ENCODE measurements at places on chromosomes 4 and X.

DNA sequence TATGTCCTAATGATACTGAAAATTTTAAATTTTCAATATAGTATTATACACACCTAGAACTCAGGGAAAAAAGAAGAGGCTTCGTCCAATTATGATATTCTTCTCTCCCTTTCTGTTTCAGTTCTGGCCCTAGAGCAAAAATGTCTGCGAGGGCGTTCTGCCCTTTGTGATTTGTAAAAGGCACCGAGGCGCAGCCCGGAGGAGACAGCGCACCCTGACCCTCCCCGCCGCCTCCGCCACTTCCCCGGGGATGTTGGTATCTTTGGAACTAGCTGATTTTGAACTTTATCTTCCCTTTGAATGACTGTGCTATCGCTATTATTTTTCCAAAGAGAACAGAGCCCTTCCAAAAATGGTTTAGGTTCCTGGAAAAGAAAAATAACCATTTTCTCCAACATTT lies 173.2 kb upstream of the FAM9B start:
- no peak for DNase-seq

DNA sequence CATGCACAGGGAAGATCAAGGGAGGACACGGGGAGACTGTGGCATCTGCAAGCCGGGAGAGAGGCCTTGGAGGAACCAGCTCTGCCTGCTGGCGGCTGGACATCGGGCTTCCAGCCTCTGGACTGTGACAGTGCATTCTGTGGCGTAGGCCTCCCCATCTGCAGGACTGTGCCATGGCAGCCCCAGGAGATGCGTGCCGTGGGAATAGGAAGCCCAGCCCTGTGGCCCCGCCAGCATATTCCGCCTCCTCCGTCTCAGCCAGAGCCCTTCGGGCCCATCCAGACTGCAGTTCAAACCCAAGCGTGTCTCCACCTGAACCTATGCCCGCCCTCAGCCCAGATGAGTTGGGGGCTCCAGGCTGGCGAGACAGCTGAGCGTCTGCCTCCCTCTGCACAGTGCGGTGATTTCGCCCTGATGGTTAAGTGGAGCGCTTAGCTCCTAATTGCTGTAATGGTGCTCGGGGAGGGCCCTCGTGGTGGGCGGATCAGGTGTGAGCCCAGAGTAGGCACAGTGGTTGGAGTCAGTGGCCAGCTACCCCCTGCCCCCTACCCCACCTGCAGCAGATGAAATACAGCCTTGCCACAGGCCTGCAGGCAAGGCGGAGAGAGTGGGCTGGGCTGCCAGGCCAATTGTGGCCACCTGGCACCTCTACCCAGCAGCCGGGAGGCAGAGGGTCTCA lies 133.9 kb downstream of the HMX1 start:
- no peak for DNase-seq

GRCh38 chrX:110512341-110512740 lies 153.7 kb downstream of the RTL9 start:
- no peak for DNase-seq

GRCh38 chr4:110130576-110131358 lies 67.6 kb downstream of the ELOVL6 start:
- DNase-seq = no peak

DNA sequence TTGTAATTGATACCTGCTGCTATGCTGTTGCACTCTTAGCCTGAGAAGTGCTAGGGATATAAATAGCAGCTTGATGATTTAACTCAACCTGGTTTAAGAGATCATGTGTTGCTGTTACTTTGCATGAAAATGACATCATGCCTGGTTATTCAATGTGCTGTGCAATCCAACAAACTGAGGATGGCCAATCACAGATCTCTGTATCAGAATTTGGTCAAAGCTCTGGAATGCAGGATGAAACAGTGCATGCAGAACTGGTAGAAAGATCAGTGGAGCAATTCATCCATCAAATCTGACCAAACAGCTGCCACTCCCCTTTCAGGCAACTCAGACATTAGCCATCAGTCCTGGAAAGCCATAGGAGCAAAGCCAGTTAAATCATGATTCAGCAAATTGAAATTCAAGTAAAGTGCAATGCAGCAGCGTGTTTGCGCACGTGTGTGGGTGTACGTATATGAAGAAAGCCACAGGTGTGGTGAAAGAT lies 160.3 kb upstream of the RASGEF1B start:
- no peak for DNase-seq

GRCh38 chr4:83149865-83150652 lies 35.5 kb upstream of the PLAC8 start:
- no peak for DNase-seq

DNA sequence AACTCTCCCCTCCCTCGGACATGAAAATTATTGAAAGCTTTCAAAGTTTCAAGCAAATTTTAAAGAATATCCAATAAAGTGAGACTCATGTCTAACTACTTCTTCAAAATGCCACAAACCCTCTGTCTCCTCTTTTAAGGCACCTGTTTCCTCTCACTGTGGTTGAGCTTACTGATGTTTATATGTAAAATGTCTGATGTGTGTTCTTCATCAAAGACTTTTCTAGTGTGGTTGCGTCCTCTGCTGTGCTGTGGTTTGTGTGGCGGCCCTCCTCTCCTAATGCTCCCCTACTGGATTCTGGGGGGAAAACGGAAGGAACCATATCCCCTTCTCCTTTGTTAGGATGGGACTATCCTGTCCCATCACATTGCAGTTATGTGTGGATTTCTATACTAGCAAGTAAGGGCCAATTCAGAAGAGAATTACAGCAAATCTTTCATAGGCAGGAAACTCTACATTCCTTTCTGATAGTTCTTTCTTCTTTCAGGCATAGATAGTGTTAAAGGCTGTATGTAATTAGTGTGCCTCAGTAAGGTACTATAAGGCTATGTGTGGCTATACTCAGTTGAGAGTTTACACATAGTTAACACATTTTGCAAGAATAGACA lies 221.0 kb upstream of the GPRIN3 start:
- no peak for DNase-seq

- DNase-seq = no peak
These were observed 10.9 kb downstream of the ADGRA3 start for GRCh38 chr4:22504922-22505321.

GRCh38 chr4:87882861-87883260 lies 50.1 kb downstream of the MEPE start:
- no peak for DNase-seq

DNA sequence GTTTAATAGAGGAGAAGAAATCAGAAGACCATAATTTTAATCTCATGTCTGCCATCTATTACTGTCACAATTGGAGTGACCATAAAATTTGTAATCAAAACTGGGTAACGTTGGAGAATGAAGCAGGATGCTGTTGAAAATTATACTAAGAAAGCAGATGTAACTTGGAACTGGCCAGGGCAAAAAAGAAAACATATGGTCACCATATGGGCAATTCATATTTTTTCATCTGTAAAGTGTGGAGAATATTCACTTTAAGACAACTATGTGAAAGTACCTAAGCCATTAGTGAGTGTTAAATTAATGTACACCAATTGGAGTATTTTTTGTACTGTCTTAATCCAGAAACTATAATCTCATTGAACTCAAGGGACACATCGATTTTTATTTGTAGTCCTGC lies 1008.0 kb downstream of the GLUD2 start:
- no peak for DNase-seq

DNA sequence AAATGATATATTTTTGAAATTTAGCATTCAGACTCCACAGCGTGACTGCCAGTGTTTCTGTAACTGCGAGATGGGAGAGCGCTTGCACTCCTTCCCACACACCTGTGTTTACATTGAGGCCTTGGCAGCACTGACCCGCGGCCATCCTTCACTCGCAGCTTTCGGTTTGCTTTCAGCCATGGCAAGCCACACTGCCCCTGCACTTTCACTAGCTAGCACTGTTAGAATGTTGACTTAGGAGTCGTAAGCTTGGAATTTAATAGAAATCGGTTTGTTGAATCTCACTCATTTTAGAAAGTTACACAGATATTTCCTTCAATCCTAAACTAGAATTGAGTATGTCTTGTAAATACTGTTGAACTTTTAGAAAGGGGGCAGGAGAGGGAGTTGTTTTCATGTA lies 136.2 kb downstream of the CFAP299 start:
- no peak for DNase-seq

- no peak for DNase-seq
These were observed 737.8 kb upstream of the FRG1 start for GRCh38 chr4:189202869-189203271.

- peak; percentile 61 for DNase-seq
These were observed at the start of gene RASL11B for GRCh38 chr4:52861879-52862616. Gene RASL11B (plus strand): TSS chr4:52862317. CDS start chr4:52862508, 191 bp downstream.

DNA sequence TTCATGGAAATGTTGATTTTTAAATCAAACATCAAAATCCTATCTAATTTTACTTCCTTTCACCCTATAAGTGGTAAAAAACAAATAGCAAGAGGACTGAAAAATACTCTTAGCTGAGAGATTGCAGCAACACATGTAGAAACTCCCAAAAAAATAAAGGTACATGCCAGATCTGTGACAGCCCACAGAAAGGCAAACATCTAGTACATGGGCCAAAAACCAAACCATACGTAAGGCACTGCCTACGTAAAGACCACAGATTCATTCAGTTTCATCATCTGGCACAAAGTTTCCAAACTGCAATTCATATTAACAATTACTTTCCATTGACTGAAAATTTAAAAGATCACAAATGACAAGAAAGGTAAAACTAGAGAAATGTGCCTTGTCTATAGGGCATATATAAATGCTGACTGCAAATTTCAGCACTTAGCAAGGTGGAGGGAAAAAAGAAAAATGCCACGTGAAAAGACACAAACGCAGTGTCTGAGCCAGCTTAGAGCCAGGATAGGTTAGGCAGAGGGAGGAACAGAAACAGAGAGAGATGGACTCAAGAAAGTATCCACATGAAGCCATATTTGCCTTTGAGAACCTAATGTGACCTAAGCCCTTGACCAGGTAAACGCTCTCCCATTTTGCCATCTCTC lies 88.1 kb downstream of the TSPAN5 start:
- DNase-seq = no peak

- no peak for DNase-seq
These were observed 60.4 kb downstream of the STX18 start for GRCh38 chr4:4481399-4481994.

DNA sequence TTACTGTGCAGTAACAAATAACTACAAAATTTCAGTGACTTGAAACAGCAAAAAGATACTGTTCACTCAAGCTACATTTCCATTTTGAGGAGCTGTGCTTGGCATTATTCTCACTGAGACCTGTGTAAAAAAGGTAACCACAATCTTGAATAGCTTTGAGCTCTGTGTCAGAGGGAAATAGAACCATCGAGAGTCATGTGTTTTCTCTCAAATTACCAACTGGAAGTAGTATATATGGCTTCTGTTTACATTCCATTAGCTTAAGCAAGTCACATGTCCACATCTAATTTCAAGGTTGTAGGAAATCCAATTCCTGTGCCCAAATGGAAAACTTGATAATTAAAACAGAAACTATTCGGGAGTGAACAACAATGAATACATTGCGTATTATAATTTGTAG lies 82.9 kb upstream of the BANK1 start:
- no peak for DNase-seq

- DNase-seq = no peak
These were observed 28.2 kb downstream of the SEL1L3 start for GRCh38 chr4:25834411-25835107.

DNA sequence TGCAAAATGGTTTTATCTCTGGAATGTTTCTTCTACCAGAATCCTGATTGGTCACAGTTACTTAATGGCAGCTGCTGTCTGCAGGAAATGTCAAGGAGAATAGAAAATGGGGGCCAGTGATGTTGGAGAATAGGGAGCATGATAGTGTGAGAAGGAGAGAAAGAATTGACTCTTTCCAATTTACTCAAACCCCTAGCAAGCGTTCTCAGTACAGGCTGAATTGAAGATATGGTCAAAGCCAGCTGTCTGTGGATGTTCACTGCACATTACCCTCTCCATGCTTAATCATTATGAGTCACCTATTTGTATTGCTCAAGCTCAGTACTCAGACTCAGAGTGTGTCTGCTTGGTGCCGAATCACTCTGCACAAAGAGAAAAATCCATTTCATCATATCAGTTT lies 57.8 kb upstream of the FAM47B start:
- no peak for DNase-seq

DNA sequence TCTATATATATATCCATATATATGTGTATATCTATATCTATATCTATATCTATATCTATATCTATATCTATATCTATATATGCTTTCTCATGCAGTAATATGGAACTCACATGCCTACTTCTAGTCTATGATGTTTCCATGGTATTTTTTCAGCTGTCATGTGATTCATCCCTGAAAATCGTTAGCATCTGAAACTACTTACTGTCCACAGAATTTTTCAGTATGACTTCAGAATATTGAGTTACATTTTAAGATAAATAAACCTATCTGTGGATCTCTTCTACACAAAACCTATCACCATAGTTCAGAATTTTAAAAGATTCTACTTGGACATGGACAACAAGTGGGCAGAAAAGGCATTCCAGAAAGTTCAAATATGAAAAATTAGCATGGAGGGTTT lies 855.1 kb upstream of the INTU start:
- DNase-seq = no peak

DNA sequence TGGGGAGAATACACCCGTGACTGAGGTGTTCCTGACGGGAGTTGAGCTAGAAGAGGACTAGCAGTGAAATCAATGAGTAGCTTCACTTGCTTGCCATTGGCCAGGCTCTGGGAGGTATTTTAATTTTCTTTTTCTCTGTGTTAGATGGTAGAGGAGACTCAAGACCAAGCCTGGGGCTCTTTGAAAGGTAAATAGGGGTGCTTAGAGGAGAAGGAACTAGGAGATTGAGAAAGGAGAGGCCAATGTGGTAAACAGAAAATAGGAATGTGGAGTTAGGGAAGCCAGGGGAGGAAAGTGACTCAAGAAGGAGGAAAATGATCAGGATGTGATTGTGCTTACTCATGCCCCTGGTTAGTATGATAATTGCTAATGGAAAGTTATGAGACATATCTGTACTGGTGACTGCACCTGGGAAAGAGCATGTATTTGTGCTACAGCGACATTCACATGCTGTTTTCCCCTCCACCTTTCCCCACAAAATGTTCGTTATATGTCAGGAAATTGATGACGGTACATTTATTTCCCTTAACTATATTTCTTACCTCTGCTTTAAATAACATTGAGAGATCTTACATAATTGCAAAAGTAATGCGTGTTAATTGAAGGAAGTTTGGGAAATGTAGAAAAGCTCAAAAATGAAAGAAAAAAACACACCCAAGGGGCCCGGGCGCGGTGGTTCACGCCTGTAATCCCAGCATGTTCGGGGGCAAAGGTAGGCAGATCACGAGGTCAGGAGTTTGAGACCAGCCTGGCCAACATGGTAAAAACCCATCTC lies 16.9 kb upstream of the LRBA start:
- no peak for DNase-seq

DNA sequence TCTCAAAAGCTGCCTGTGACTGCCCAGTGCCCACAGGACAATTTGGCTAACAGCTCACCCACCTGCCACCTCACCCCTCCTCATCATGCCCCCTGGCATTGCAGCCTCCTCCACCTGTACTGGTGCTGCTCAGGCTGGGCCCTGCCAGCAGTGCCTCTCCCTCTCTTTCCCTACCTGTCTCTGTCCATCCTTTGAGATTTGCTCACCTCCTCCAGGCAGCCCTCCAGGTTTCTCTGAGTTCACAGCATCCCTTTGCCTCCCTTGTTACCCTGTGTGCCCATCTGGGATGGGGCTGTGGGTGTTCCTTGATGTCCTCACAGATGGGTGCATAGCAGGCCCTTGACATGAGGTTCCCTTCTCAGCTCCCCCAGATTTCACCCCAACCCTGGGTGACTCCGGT lies 224.9 kb downstream of the AFAP1 start:
- DNase-seq = no peak

GRCh38 chr4:2180410-2180809 lies 61.5 kb downstream of the HAUS3 start:
- no peak for DNase-seq
